ENCODE measurements at places on chromosomes 12 and 14.

DNA sequence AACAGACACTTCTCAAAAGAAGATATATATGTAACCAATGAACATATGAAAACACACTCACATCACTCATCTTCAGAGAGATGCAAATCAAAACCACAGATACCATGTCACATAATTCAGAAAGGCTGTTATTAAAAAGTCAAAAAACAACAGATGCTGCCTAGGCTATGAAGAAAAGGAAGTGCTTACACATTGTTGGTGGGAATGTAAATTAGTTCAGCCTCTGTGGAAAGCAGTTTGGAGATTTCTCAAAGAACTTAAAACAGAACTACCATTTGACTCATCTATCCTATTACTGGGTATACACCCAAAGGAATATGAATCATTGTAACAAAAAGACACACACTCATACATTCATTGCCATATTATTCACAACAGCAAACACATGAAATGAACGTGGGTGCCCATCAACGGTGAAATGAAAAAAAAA is 35.1 kb downstream of the EIF2S3B start:
- no peak for DNase-seq

GRCh38 chr12:88299567-88300101 is 157.5 kb downstream of the TMTC3 start:
- DNase-seq = no peak

DNA sequence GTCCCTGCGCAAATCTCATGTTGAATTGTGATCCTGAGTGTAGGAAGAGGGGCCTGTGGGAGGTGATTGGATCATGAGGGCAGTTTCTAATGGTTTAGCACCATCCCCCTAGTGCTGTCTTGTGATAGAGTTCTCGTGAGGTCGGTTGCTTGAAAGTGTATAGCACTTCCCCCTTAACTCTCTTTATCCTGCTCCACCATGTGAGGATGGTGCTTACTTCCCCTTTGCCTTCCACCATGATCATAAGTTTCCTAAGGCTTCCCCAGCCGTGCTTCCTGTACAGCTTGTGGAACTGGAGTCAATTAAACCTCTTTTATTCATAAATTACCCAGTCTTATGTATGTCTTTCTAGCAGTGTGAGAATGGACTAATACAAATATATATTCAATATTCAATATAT is 303.7 kb upstream of the SEL1L start:
- no peak for DNase-seq

- no peak for DNase-seq
Measured at GRCh38 chr12:93144109-93144508, 215.0 kb upstream of the EEA1 start.

DNA sequence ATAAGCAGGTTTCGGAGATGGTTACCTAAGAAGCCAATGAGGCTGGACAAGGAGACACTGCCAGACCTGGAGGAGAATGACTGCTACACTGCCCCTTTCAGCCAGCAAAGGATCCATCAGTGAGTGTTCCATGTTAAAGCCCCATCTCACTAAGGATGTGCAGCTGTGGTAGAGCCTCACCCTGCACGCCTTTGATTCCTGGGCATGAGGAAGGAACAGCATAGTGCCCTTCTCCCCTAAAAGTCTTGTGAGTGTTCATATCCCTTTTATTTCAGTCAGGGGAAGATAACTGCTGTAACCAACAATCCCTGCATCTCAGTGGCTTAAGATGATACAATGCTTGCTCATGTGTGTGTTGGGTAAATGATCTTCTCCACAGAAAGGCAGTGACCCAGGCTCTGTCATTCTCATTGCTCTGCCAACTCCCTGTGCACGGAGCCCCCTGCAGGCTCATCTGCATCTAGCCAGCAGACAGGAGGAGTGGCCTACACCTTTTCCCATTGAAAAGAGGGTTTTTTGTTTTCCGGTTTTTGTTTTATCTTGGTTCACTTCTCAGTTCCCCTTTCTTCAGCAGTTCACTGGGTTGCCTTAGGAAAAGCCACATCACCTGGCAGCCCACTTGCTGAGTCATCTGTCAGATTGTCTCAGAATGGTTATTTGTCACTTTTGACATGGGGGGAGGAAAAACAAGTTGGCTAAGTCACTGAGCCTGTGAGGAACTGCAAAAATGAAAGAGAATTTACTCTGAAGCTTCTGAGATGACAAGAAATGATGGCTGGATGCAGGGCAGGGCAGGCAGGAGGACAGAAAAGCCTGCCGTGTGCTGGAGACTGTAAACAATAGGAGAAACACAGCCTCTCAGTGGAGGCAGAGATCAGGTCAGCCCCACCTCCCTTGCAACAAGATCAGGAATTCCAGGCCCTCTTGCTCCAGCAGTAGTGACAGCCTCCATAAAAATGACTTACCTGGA is 193.3 kb downstream of the ANO4 start:
- DNase-seq = no peak

GRCh38 chr12:93521225-93522080 is 51.0 kb upstream of the SOCS2 start:
- no peak for DNase-seq

- no peak for DNase-seq
Measured at GRCh38 chr14:57725399-57726077, 140.4 kb downstream of the SLC35F4 start.

- no peak for DNase-seq
Measured at GRCh38 chr12:100593490-100593889, 20.0 kb downstream of the GAS2L3 start.

DNA sequence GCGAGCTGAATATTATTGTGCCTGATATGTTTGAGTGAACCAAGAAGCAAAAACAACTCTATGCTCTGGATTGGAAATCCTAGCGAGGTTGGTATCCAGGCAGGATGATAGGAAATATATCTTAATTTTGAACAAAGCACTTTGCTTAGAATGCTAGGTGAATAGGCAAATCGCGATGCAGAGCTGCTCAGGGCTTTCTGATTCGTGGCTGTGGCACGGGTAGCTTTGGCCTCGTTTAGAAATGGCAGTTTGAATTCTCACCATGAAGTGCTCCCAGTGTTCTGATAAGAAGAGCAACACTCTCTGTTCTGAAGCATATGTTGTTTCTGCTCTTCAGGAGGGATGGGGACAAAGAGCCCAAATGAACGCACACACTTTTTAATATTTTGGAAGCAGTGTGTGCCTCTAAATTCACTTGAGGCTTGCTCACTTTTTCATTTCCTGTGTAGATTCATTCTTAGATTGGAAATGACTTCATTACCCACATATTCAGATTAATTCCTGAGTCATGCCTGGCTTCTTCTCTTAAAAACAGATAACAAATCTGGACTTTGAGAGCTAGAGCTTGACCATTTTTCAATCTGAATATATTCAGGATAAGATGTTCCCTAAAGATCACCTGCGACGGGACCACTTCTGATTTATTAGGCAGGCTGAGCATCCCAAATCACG is 200.9 kb downstream of the RPAP3 start:
- no peak for DNase-seq

DNA sequence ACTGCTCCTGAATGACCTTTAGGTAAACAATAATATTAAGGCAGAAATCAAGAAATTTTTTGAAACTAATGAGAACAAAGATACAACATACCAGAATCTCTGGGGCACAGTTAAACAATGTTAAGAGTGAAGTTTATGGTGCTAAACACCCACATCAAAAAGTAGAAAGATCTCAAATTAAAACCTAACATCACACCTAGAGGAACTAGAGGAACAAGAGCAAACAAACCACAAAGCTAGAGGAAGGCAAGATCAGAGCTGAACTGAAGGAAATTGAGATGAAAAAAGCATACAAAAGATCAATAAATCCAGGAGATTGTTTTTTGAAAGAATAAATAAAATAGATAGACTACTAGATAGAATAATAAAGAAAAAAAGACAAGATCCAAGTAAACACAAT is 7.2 kb downstream of the OR8S1 start:
- no peak for DNase-seq

GRCh38 chr12:69511469-69512267 is 41.5 kb downstream of the FRS2 start:
- DNase-seq = no peak
